ENCODE measurements at places on chromosomes 7 and 10.

DNA sequence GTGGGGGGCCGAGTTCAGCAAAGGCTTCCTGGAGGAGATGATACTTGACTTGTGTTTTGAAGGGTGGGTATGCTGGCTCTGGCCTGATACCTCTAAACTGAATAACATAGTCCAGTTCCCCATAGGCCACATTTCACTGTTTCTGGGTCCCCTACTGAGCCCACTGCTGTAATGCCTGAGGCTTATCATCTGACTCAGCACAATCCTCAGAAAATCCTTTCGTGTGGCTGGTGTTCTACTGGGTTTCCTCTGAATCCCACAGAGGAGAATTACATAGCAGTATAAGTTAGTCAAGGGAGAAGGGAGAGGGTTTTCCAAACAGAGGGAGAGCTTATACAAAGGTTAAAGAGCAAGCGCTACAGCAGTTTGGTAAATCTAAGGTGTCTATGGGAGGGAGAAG is 2.8 kb upstream of the R3HCC1L start:
- no peak for DNase-seq

DNA sequence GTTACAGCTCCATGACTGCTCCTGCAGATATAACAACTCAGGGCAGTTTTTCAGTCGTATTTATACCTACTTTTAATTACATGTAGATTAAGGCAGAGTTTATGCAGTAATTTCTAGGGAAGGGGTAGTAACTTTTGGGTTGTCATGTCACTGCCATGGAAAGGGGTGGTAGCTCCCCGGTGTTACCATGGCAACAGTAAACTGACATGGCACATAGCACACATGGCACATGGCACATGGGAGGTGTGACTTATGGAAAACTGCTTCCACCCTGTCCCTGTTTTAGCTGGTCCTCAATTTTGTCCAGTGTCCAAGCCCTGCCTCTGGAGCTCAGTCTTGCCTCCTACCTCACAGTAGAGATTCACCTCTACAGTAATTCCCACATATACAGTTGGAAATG is 3.9 kb upstream of the TOMM7 start:
- DNase-seq = no peak

- no peak for DNase-seq
Measured at GRCh38 chr7:121300685-121301420, 27.9 kb upstream of the WNT16 start.

DNA sequence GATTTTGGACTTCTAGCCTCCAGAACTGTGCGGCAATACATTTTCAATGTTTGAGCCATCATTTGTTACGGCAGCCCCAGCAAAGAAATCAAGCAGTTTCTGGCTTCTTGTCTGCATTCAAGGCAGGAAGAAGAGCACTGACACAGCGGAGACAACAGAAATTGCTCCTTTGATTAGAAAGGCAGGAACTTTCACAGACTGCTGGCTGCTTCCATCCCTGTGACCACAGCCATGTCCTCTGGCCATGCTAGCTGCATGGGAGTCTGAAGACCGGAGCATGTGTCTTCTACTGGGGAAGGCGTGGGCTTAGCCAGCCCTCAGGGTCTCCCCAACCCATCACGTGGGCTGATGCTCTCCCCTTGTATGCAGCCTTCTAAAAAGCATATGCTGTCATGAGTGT is 19.1 kb downstream of the C10orf71 start:
- DNase-seq = no peak

DNA sequence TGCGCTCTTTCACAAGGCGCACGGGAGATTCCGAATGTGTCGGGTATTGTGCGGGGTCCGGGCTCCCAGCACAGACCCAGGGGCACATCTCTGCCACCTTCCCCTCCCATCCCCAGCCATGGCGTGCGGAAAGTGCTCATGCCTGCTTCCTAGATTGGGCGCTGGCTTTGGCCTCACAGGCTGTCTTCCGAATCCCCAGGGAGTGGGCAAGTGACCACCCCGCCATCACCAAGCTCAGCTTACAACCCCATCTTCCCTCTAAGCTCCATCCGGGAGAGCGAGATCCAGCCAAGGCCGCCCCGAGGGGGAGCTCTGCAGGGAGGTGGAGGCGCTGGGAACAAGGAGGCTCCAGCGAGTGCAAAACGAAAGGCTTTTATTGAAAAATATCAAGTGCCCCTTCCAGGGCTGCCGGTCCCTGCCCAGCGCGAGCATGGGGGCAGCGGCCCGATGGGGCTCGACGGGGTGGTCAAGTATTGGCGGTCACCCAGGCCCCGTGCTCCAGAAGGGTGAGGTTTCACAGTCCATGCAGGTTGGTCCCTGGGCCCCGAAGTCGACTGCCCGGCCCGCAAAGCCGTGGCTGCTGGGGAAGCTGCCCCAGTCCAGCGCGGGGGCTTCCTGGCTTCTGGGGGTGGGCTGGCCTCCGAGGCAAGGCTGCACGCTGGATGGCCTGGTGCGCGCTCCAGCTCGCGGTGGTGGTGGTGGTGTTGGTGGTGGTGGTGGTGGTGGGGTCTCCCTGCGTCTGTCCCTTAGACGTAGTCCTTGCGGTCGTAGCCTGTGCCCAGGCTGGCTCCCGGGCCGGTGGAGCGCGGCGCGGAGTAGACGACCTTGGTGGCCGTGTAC is 1.2 kb downstream of the CLDN3 start:
- DNase-seq = no peak

GRCh38 chr10:88028654-88029053 is 165.2 kb downstream of the PTEN start:
- DNase-seq = no peak

GRCh38 chr7:100545360-100546128 is 6.5 kb downstream of the AGFG2 start:
- DNase-seq = no peak

- DNase-seq = no peak
Measured at GRCh38 chr7:102019461-102019860, 202.0 kb downstream of the CUX1 start.

DNA sequence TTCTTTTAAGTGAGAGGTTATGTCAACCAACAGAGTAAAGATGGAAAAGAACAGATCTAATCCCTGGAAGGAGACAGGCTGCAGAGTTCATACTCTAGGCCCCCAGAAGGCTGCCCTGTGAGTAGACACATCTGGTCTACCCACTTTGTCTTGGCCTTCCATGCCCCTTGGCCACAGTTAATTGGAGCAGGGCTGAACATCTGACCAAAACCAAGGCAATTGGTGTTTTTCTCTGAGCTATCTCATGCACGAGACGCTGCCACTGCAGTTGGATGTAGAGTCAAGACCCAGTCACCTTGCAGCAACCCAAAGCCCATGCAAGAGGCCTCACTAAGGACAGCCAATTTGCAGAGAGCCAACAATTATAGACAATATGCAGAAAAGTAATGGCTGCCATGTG is 9.0 kb downstream of the MYOF start:
- DNase-seq = no peak

GRCh38 chr7:147438216-147438615 is 1152.3 kb upstream of the C7orf33 start:
- DNase-seq = no peak

GRCh38 chr7:100211342-100211780 is 8.4 kb upstream of the PVRIG start:
- DNase-seq = no peak

GRCh38 chr10:74743401-74743800 is 83.0 kb upstream of the KAT6B start:
- DNase-seq = no peak

DNA sequence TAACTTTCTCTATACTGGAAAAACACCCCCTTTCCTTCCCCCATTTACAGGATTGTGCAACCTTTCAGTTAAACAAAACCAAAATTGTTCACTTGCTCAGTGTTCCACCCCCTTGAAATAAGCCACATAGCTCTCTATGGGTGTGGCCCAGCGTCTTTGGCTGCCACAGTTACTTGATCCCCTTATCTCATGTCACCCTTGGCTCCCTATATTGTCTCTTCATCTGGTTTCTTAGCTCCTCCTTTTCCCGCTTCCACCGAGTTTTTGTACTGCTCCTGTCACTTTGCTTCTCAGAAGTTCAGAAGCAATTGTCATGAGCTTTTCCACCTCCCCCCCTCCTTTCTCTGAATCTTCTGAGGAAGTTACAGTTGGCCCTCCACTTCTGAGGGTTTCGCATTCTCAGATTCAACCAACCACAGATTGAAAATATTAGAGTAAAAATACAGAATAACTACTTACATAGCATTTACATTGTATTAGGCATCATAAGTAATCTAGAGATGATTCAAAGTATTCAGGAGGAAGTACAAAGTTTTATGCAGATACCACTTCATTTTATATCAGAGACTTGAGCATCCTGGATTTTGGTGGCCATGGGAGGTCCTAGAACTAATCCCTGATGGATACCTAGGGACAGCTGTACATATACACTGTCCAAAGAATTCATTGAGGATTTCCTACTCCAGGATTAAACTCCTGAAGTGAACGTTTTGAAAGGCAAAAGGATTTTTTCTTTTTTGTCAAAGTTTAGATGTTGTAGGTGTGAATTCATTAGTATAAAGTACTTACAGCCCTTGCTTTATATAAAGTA is 60.4 kb downstream of the ADD3 start:
- no peak for DNase-seq

DNA sequence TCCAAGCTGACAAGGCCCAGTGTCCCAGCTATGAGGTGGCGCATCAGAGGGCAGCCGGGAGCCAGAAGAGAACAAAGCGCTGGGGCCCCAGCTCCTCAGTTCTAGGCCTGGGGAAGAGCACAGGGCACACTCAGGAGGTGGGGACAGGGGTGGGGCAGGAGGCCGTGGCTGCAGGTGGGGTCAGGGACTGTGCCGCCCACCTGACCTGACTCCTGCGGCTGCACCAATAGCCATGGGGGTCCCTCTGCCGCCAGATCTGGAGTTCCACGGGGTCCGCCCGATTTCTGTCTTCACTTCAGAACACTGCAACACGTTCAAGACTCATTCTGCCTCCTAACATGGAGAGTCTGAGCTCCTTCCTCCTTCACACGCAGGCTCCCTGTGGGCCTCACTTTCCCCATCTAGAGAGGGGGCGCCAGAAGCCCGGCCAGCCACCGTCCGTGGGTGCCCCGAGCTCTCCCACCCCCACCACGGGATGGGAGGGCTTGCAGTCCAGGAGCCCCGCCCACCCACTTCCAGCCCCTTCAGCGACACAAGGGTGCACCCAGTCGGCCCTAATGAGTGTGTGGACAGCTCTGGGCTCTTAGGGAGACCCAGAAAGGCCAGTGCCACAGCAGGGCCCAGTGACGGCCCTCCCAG is 278.3 kb downstream of the MAD1L1 start:
- no peak for DNase-seq

- no peak for DNase-seq
Measured at GRCh38 chr7:95180-95862, 97.0 kb upstream of the FAM20C start.

- no peak for DNase-seq
Measured at GRCh38 chr10:103232772-103233488, 12.8 kb upstream of the RPEL1 start.

DNA sequence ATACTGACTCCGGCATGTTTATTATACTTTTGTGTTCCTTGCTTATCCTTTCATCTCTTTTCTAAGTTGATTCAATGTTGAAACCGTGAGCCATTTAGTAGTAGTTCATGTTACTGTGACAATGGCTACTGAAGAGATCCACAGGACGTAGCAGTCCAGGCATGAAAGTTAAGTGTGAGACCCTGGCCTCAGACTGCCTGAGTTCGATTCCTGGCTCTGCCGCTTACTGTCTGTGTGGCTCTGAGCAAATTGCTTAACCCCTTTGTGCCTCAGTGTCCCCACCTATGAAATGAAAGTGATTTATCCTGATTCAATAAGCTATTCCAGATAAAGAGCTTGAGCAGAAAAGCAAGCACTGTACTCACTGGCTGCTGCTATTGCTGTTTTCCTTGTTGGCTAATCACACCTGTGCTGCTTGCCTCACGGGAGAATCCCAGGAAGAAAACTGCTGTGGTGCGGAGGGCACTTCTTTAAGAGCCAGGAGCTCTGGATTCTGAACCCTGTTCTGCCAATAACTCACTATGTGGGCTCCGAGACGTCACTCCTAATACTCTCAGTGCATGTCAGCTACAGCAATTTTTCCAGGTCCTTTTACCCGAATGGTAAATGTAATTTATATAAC is 38.4 kb downstream of the PNLIPRP2 start:
- no peak for DNase-seq

GRCh38 chr7:55778631-55779030 is 83.9 kb downstream of the SEPTIN14 start:
- DNase-seq = no peak

GRCh38 chr10:58675321-58675720 is 162.6 kb downstream of the BICC1 start:
- DNase-seq = no peak

DNA sequence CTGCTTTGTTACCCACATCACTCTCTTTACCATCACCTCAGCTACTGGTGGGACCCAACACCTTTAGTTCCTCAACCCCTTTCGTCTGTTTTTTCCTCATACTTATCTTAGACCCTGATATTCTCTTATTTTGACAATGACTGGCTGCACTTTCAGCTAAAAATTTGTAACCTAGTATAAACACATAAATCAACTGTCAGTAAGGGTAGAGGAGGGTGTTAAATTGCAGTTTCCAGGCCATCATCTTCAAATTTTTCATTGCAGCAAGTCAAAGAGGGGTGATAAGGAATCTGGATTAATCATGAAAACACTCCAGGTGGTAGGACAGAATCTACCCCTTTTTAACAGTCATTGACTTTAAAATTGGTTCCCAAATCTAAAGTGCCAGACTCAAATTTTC is 27.9 kb downstream of the SEMA3D start:
- DNase-seq = no peak

DNA sequence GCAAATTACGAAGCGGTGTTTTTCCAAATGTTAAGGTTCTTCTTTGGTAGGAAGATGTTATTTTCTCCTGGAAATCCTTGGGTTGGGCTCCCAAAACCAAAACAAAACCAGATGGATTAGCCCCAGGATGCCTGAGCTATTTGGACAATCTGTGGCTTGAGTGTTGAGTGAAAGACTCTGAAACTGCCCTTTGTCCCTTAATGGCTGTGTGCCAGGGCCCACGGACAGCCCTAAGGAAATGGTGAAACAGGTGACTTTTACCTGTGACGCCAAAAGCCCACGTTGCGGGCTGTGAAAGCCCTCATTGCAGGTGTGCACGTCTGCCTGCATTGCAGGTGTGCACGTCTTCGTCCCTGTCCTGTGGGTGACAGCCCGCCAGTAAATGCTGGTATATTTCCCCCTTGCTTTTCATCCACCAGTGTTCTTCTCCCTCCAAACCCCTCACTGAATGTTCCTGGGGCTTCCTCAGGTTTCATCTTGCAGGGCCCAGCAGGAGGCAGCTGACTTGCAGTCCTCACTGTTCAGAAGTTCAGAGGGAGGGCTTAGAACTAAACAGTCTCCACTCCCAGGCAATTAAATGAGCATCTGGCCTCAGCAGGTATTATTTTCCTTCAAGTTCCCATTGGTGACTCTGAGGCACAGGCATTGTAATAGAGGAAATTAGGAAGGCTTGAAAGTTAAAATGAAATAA is 10.7 kb downstream of the PFKP start:
- no peak for DNase-seq

DNA sequence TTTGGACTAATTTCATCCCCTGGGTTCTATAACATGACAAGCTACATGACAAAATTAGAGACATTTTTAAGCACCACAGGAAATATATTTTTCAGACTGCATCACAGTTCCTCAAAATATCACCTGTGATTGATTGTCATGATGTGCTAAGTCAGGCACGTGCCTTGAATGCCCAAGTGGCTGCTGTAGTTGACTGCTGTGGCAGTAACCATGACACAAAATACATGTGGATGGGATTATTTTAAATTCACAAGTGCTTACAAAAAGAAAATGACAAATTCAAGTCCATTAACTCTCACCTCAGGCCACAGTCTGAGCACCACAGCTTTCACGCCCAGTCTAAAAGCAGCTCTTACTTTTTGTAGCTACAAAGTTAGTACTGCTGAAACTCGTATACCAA is 45.5 kb downstream of the TNPO3 start:
- no peak for DNase-seq

Data from NCI-H187 treated with DMSO at 0.1 percent for 48 hours (cell line).